Breast epithelium (tissue), 4 donors: ENCODE measurements at places on chromosomes 13 and 19. TPM values are rescaled to one million over a fixed set of nuclear protein-coding genes. Genes with fewer than 3 reads are reported as not detected.
A peak's percentile ranks its signal among the peaks of the same experiment; 100 is the strongest.

GRCh38 chr13:105016266-105016665 is 1519.2 kb downstream of the EFNB2 start:
- no peak for DNase-seq

DNA sequence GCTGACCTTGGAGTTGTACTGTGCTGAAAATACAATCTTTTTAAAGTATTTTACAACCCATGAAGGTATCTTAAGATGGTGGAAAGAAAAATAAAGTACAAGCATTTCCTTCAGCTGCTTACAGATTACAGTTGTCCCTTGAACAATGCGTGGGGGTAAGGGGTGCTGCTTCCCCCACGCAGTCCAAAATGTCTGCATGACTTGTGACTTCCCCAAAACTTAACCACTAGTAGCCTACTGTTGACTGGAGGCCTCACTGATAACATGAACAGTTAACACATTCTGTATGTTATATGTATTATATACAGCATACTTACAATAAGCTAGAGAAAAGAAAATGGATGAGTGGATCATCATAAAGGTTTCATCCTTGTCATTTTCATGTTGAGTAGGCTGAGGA is 45.3 kb upstream of the ZNF599 start:
- DNase-seq: no peak

- no peak for DNase-seq
Observed at GRCh38 chr13:31067416-31068118, 94.1 kb downstream of the HSPH1 start.

MYO1F gene
- 11.3 TPM for total RNA-seq

ADGRE2 gene
- 32.1 TPM for total RNA-seq

GRCh38 chr13:31199849-31200636 is at the start of gene B3GLCT:
Gene B3GLCT (plus strand): TSS chr13:31199975. CDS start chr13:31200085, 110 bp downstream.
- peak; percentile 77 for DNase-seq
